ENCODE measurements at places on chromosomes 5 and 9.
A peak's percentile ranks its signal among the peaks of the same experiment; 100 is the strongest.

DNA sequence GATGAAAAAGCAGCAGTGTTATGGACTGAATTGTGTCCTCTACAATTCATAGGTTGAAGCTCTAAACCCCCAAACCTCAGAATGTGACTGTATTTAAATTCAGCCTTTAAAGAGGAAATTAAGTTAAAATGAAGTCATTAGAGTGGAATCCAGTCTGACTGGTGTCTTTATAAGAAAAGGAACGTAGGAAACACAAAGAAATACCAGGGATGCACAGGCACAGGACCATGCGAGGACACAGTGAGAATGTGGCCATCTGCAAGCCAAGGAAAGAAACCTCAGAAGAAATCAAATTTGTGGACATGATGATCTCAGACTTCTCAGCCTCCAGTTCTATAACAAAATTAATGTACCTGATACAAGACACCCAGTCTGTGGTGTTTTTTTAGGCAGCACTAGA lies 971.2 kb upstream of the CDH9 start:
- DNase-seq, result no peak

DNA sequence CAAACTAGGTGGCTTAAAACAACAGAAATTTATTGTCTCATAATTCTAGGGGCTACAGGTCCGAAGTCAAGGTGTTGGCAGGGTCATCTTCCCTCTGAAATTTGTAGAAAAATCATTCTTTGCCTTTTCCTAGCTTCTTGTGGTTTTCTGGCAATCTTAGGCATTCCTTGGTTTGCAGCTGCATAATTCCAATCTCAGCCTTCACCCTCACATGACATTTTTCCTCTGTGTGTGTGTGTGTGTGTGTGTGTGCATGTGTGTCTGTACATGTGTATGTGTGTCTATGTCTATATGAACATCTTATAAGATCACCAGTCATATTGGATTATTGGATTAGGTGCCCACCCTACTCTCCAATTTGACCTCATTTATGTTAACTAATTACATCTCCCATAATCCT lies 330.6 kb downstream of the CHSY3 start:
- no peak for DNase-seq

- no peak for DNase-seq
Measured at GRCh38 chr9:111284703-111285102, 45.3 kb downstream of the OR2K2 start.

GRCh38 chr9:100204796-100205195 lies 105.8 kb downstream of the INVS start:
- no peak for DNase-seq

- DNase-seq, result peak; percentile 22
Measured at GRCh38 chr9:19174127-19174912, 47.0 kb upstream of the PLIN2 start.

DNA sequence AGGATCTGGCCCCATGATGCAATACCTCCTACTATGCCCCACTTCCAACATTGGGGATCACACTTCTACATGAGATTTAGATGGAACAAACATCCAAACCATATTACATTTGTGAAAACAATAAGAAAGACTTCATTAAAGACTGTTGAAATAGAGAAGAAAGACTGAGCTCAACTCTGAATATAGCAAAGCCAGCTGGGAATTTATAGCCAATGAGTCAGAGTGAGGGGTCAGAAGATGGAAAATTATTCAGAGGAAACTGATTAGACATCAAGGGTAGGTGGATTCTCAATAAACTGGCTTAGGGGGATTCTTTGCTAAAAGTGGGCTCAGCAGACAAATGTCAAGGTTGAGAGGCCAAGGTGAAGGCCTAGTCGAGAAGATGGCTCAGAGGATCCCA lies 25.6 kb downstream of the BTF3 start:
- DNase-seq, result no peak

- DNase-seq, result no peak
Measured at GRCh38 chr5:113232667-113233066, 202.1 kb downstream of the TSSK1B start.

GRCh38 chr9:24879591-24879990 lies 333.9 kb upstream of the IZUMO3 start:
- no peak for DNase-seq

DNA sequence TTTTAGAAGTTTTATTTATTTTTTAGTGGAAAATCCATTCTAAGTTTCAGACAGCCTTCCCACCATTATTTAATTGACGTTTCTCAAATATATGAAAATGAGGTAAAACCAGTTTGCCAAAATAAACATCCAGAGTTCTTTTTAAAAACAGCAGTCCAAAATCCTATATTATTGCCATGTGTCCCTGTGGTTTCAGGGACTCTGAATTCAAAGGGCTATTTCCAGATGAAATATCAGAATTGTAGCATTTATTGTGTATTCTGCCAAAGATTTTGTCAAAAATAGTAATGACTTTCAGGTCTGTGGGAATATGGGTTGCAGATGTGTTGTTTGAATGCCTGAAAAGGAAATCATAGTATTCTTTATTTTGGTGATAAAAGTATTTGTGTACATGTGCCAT lies 41.6 kb downstream of the XRCC4 start:
- DNase-seq, result no peak

- DNase-seq, result no peak
Measured at GRCh38 chr9:119033596-119033995, 335.6 kb downstream of the BRINP1 start.

- no peak for DNase-seq
Measured at GRCh38 chr9:82600536-82601292, 462.2 kb downstream of the RASEF start.

DNA sequence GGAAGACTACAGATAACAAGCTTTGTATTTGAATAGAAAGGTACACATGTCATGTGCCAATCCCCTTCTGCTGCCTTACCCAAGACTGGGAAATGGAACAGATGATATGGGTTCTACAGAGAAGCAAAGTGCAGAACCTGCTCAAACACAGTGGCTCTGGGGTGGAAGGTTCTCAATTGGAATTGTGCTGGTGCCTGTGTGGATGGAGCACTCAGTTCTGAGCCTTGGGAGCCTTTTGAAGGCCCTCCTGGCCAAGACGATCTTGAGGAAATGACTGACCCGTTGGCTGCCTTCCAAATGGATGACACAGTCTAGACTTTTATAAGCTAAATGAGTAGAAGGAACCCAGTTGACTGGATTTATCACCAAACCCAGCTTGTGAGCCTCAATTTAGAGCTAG lies 4.2 kb upstream of the PRSS3 start:
- DNase-seq, result no peak

GRCh38 chr9:76576344-76576743 lies 117.4 kb downstream of the GCNT1 start:
- no peak for DNase-seq

DNA sequence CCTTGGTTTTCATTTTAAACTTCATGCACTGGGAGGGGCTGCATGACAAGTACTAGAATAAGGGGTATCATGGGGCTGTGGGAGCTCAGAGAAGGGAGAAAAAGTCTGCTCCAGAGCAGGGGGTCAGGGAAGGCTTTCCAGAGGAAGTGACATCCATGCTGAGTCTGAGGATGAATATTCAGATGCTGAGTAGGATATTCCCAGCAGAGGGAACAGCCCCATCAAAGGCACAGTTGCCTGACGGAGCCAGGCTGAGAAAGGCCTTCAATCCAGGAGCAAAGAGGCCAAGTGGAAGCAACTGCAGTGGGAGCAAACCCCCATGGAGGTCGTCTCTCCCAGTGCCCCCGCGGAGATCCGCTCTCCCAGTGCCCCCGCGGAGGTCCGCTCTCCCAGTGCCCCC lies 4.4 kb downstream of the PFN3 start:
- no peak for DNase-seq

GRCh38 chr5:150642567-150642927 lies 2.1 kb downstream of the SYNPO start:
- no peak for DNase-seq

DNA sequence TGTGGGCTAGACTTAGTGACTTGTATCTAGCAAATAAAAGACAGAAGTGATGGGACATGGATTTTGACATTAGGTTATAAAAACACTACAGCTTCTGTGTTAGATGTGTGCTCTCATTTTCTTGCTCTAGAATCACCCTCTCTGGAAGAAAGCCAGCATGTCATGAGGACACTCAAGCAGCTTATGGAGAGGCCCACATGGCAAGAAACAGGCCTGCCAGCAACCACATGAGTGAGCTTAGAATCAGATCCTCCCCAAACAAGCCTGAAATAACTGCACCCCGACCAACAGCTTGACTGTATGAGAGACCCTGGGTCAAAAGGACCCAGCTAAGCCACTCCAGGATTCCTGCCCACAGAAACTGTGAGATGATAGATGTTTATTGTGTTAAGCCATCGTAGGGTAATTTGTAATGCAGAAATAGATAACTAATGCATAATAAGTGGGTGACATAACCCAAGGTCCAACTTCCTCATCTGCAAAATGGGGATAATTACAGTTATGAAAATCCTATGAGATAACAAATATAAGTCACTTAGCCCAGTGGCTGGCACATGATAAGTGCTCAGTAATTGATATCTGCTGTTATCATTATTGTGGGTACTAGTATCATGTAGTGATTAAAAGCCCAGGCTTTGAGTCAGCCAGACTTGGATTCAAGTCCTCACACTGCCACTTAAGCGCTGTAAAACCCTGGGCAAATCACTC lies 86.5 kb downstream of the KLHL3 start:
- no peak for DNase-seq

DNA sequence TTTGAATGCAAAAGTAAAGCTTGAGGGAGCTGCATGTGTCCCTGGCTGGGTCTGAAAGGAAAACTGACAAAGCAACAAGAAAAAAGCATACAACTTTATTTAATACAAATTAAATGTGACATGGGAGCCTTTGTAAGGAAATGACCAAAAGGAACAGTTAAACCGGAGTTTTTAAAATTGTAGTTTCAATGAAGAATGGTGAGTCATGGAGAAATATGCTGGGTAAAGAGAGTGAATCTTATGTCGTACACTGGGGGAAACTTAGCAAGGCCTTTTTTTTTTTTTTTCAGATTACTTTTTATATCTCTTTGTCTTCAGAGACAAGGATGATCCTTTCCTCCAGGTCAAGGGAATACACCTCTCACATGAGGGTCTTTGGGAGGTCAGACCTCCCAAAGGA lies 50.1 kb upstream of the FBXL17 start:
- DNase-seq, result no peak

- DNase-seq, result peak; percentile 99
Measured at GRCh38 chr9:106731910-106732309, 131.1 kb upstream of the ZNF462 start.

- peak; percentile 56 for DNase-seq
Measured at GRCh38 chr5:35003018-35003957, 44.5 kb downstream of the AGXT2 start.

GRCh38 chr5:34914671-34915138 lies 599 bp downstream of the RAD1 start:
- DNase-seq, result no peak

DNA sequence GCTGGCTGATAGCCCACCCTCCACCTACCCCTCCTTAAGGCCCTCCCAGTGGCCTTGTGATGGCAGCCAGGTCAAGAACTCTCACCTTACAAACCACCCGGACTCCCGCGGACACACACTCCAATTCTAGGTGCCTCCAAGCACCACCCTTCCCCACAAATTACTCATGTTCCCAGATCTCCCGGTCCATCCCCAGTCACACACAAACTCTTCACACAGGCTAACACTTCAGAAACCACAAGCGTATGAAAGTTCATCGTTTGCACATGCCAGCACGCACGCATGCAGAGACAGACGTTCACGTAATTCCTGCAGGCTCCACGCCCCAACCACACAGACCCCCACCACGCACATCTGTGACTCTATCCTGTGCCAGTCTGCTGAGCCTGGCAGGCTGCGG lies 18.0 kb downstream of the NR5A1 start:
- DNase-seq, result no peak

DNA sequence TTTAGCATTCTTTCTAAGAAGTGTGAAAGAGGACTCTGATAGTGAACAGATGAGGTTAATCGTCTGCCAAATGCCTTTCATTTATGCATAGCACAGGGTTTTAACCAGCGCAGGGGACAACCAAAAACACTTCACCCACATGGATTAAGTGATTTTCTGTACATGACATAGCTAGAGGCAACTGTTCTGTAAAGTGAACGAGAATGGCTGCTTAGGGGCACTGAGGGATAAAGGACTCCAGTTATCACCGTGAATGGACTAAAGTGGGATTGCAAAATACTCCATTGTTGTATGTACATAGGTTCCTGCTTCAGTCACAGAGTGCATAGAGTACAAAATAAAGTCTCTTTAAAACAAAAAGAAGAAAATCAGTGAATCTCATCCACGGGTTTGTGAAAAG lies 456.8 kb downstream of the DMAC1 start:
- no peak for DNase-seq

- no peak for DNase-seq
Measured at GRCh38 chr5:134451936-134452505, 40.3 kb upstream of the CDKN2AIPNL start.

GRCh38 chr5:78838753-78839152 lies 146.4 kb downstream of the ARSB start:
- DNase-seq, result no peak

- DNase-seq, result no peak
Measured at GRCh38 chr5:149079883-149080282, 17.0 kb upstream of the SH3TC2 start.

GRCh38 chr9:129608561-129609481 lies 12.1 kb downstream of the C9orf50 start:
- no peak for DNase-seq

- DNase-seq, result no peak
Measured at GRCh38 chr5:149667084-149667828, 62.9 kb upstream of the PPARGC1B start.

DNA sequence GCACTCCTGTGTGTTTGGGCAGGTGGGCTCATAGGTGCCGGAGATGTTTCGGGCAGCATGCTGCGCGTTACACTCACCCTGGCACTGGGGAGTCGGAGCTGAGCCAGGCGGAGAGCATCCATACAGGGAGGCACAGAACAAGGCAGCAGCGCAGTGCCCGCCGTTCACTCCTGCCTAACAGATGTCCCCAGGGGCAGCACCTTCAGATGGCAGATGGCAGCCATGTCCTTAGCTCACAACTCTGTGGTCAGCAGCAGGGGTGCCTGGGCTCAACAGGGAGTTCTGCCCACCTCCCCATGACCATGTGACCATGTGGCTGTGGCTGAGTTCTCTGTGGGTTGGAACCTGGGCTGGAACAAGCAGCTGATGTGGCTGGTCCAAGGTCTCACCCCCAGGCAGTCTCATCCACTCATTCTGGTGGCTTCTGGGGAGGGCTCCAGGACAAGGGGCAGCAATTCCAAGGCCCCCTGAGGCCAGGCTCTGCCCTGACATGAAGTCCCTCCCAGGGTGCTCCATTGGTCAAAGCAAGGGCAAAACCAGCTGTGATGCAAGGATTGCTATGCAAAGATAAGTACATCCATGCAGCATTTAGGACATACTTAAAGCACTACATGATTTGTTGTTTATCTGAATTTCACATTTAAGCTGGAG lies 64.2 kb downstream of the MRPL36 start:
- DNase-seq, result no peak

DNA sequence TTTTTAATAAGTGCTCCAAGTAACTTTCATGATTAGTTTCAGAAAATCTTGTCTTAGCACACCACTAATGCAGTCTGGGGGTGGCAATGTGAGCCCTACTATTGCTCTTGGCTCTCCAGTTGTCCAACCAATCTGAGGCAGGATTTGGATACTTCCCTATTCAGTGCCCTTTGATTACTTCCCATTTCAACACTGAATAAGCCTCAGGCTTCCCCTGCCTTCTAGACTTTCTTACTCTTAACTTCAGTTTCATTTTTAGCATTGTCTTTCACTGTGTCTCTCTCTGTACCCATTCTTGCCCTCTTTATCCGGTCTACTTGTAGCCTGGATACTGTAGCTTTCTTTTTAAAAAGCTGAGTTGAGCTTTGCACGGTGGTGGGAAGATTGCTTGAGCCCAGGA lies 186.1 kb downstream of the C9orf152 start:
- DNase-seq, result no peak

- DNase-seq, result no peak
Measured at GRCh38 chr5:100898504-100899346, 4.4 kb downstream of the ST8SIA4 start.

Measured in NCI-H1417 treated with DMSO at 0.1 percent for 48 hours (cell line).